ENCODE measurements at places on chromosomes 4 and X. TPM values are rescaled to one million over a fixed set of nuclear protein-coding genes. Genes with fewer than 3 reads are reported as not detected.

P2RY4 gene
- not detected for total RNA-seq

GUCY1A1 gene
- not detected for total RNA-seq

SERPINA7 gene
- not detected for total RNA-seq

TMEM185A gene
- total RNA-seq: 27.8 TPM

CACNA1F gene
- total RNA-seq: not detected

TCEAL6 gene
- total RNA-seq: not detected

LIMCH1 gene
- 34.0 TPM for total RNA-seq

FAAH2 gene
- 0.13 TPM for total RNA-seq

TMEM144 gene
- 3.1 TPM for total RNA-seq

PNMA5 gene
- not detected for total RNA-seq

DCAF16 gene
- total RNA-seq: 6.9 TPM

SMIM10L2A gene
- total RNA-seq: 0.11 TPM

CXCL13 gene
- not detected for total RNA-seq

F9 gene
- not detected for total RNA-seq

MAOB gene
- 0.19 TPM for total RNA-seq

CXCL3 gene
- total RNA-seq: 4.8 TPM

CLNK gene
- total RNA-seq: not detected

ITGB1BP2 gene
- total RNA-seq: 1.1 TPM

MUC7 gene
- total RNA-seq: not detected

SOWAHB gene
- total RNA-seq: 0.05 TPM

EDNRA gene
- 0.30 TPM for total RNA-seq

FANCB gene
- total RNA-seq: 2.7 TPM

KDM5C gene
- 48.5 TPM for total RNA-seq
